Right renal cortex interstitium (tissue), 3 donors: ENCODE measurements at places on chromosomes 3 and 15. TPM values are rescaled to one million over a fixed set of nuclear protein-coding genes. Genes with fewer than 3 reads are reported as not detected.

Gene ATP2B2
- 0.40 TPM for polyA plus RNA-seq

Gene LOXL1
- 86.3 TPM for polyA plus RNA-seq

Gene LIPC
- polyA plus RNA-seq = 15.5 TPM

Gene NR1I2
- polyA plus RNA-seq = 0.54 TPM

Gene TFDP2
- 89.3 TPM for polyA plus RNA-seq

Gene RSRC1
- polyA plus RNA-seq = 40.8 TPM

Gene MAGI1
- 29.7 TPM for polyA plus RNA-seq

Gene GATM
- polyA plus RNA-seq = 323 TPM

DNA sequence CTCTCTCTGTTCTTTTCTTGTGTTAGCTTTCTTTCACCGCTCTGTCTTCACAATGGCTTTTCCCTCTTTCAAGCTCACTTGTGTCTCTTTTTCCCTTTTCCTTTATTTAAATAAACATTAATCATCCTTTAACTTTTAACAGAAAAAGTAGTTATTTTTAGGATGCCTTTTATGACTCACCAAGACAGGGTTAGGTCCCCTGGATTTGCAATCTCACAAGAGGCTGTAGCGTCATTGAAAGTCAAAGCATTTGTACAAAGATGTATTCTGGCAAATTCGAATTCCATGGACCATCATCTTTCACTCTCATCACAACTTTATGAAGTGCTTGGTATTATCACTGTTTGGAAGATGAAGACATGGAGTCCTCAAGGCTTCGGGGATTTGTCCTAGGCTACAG, 34.8 kb upstream of the MCTP2 start:
- DNase-seq = no peak

DNA sequence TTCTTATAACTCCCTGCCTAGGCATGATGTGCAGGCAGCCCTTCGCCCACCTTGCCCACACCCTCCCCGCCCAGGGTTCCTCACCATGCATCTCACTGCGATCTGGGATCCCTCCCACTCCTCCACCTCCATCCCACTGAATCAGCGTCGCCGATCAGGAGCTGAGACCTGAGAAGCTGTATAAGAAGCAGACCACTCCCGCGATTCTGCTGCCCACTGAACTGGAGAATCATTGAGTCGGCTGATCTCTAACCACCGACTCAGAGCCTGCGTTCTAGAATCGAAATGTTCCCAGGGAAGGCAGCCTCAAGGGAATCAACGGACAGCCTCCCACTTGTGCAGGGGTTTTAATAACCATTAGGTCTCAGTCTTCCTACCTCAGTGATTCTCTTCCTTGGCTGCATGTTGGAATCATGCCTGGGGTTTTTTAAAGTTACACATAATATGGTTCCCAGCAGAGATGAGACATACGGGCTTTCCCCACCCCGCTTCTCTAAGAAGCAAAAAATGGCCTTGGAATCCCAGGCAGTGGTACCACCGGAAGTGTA, 60.2 kb downstream of the TMEM44 start:
- DNase-seq = no peak

DNA sequence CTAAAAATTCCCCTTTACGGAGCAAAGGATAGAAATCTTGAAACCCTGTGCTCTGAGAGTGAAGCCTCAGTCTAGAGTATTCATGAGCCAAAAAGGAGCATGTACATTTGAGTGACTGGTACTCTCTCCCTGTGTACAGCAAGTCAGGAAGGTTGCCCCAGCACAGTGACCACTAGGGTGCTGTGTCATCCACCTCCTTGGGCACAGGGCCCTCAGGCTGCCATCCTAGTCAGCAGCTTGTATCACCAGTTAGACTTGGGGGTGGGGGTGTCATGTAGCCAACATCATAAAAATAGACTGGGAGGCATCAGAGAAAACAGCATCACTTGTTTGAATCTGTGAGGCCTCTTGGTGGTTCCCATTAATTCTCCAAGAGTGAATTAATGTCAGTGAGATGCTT, 12.0 kb downstream of the NME9 start:
- no peak for DNase-seq

GRCh38 chr3:152219769-152220255, 48.9 kb upstream of the MBNL1 start:
- DNase-seq = no peak

- no peak for DNase-seq
Observed at GRCh38 chr15:43519196-43519595, 1.8 kb downstream of the MAP1A start.

- no peak for DNase-seq
Observed at GRCh38 chr3:29242296-29242695, 38.6 kb upstream of the RBMS3 start.

DNA sequence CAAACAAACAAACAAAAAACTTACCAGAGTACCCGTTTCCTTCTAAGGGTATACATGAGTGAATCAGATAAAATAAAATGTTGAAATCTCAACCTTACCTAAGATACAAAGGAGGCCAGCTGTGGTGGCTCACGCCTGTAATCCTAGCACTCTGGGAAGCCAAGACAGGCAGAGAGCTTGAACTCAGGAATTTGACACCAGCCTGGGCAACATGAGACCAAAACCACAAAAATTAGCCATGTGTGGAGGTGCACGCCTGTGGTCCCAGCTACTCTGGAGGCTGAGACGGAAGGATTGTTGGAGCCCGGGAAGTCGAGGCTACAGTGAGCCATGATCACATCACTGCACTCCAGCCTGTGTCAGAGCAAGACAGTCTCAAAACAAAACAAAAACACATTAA, 11.0 kb upstream of the FAM219B start:
- DNase-seq = no peak

DNA sequence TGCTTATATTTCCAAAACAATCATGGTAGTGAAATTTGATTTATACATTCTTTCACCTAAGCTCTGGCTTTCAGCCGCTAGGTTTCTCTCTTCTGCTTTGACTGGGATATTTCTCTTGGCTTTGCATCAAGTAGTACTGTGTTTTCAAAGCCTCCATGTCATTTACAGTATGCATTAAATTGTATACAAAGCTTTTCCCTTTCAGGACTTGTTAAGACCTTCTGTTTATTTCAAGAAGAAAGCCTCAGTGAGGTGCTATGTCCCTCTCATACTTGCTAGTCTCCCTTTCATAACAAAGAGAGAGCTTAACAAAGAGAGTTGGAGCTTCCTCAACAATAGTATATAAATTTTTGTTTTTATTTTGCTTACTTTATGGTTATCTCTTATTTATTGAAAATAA, 84.2 kb upstream of the SLC25A26 start:
- DNase-seq = no peak
